ENCODE measurements at places on chromosomes 13 and 19.
A peak's percentile ranks its signal among the peaks of the same experiment; 100 is the strongest.

DNA sequence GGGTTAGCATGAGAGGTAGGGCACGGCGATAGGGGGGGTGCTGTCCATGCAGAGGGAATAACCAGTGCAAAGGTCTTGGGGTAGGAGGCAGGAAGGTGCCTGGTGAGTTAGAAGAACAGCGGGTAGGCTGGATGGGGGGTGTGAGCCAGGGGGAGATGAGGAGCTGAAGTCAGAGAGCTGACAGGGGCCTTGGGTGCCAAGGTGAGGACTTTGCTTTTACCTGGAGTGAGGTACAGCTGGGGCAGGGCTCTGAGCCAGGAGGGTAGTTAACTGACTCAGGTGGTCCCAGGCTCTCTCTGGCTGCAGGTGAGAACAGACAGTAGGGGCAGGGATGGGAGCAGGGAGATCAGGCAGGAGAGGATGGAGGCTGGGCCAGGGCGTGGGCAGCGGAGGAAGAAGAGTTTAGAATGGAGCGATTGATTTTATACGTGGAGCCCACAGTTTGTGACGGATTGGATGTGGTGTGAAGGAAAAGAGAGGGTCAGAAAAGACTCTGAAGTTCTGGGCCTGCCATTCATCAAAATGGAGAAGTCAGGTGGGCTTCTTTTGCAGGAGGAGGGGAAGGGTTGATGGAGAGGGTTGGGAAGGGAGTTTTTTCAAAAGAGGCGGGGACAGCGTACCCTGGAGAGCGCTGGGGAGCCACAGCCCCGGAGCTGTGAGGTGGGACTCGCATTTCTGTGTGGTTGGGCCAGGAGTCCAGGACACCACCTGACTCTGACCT is 1.2 kb upstream of the GRAMD1A start:
- peak; percentile 45 for ATAC-seq

DNA sequence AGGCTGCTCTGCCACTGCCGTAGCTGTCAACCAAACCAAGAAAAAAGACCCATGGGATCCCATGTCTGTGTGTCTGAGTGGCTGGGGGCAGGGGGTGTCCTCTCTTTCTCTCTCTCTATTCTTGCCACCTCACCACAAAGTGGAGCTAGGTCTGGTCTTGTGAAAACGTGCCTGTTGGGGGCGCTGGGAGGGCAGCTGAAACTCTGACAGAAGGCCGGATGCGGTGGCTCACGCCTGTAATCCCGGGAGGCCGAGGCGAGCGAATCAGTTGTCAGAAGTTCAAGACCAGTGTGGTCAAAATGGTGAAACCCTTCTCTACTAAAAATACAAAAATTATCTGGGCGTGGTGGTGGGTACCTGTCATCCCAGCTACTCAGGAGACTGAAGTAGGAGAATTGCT is 29.2 kb downstream of the ZNF146 start:
- ATAC-seq = no peak

DNA sequence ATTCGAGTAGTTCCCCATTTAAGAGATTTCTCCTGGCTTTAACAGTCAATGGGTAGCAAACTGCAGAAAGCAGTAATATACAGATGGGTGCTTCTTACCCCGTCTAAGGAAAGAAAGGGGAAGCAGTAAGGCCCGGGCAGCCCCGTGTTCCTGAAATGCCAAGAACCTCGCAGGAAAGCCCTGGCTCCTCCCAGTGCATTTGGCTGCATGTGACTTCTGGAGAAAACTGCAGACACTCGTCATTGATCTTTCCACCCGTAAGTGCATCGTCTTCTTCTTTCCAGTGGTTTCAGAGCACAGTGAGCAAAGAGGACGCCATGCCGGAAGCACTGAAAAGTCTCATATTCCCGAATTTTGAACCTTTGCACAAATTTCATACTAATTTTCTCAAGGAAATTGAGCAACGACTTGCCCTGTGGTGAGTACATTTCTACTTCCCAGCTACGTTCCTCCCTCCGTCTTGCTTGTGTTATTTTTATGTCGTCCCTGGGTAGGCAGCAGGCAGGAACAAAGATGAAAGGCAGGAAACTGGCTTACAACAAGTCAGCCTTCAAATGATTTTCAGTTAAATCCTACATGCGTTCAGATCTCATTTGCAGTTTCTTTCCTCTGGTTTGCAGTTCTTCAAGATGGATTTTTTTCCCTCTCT is 165.2 kb downstream of the STK24 start:
- ATAC-seq = no peak

DNA sequence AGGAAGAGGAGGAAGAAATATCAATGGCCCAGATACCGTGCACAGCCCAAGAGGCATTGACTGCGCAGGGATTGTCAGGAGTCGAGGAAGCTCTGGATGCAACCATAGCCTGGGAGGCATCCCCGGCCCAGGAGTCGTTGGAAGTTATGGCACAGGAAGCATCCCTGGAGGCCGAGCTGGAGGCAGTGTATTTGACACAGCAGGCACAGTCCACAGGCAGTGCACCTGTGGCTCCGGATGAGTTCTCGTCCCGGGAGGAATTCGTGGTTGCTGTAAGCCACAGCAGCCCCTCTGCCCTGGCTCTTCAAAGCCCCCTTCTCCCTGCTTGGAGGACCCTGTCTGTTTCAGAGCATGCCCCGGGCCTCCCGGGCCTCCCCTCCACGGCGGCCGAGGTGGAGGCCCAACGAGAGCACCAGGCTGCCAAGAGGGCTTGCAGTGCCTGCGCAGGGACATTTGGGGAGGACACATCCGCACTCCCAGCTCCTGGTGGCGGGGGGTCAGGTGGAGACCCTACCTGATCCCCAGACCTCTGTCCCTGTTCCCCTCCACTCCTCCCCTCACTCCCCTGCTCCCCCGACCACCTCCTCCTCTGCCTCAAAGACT is 36.0 kb downstream of the KEAP1 start:
- peak; percentile 17 for ATAC-seq

DNA sequence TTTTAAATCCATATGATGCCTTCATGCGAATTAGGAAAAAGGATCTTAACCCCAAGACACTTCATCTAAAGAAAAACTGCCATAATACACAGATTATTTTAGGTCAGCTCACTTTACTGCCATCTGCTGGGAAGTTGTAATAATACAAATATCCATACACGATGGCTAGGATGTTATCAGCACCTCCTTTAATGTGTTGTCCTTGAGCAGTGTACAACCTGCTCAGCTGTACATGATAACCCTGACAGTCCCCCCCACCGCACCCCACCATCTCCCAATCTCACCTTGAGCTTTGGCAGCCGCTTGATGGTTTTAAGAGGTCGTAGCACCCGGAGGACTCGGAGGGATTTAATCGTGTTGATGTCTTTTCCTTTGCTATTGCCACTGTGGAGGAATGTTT is 112.2 kb downstream of the IER2 start:
- peak; percentile 53 for ATAC-seq

GRCh38 chr13:79522583-79522982 is 41.6 kb downstream of the NDFIP2 start:
- no peak for ATAC-seq

DNA sequence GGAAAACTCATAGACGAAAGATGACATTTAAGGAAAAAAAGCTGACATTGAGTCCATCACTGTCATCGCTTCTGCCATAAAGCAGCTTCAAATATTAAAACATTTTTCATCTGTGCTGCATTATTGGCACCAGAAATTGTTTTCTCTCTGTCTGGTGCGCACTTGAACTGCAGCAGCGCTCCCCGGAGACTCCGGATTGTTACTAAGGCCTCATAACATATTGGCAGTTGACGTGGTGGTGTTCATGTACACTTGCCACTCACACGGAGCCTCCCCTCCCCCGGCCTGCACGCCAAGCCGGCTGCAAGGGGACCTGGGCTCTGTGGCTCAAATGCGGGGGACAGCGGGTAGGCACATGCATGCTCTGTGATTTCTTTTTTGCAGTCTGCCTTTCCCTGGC is 203.2 kb downstream of the TSHZ3 start:
- peak; percentile 38 for ATAC-seq

DNA sequence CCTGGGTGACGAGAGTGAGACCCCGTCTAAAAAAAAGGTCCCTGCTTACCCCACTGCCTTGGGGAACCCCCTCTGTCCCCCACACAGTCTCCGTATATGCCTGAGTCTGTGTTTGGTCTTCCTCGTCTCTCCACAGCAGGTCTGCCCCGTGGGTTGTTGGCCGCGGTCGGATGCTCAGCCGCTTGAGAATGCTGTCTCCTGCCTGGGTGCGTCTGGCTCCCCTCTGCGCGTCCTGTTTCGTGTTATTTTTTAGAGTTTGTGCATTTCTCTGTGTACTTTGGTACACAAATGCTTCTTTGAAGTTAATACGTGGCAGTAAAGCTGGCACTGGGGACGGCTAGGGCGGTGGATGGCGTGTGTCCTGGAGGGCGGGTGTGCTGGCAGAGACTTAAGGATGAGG is 34.9 kb downstream of the KDM4B start:
- ATAC-seq = no peak

GRCh38 chr13:114225610-114226009 is 9.1 kb upstream of the CDC16 start:
- ATAC-seq = no peak

DNA sequence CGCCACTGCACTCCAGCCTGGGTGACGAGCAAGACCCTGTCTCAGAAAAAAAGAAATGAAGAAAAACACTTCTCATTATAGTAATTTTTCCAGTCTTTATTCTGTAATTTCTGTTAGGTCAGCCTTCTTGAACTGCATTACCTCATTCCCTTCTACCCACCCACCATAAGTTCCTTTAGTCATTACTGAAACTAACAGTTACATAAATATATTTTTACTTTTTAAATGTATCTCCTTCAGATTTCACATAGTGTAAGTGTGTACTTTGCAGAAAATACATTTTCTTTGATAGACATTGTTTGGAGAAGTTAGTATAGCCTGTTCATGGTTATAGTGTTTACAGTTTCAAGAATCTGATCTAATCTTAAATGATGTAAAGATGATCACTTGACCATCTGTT is 31.7 kb upstream of the KCTD4 start:
- ATAC-seq = no peak

DNA sequence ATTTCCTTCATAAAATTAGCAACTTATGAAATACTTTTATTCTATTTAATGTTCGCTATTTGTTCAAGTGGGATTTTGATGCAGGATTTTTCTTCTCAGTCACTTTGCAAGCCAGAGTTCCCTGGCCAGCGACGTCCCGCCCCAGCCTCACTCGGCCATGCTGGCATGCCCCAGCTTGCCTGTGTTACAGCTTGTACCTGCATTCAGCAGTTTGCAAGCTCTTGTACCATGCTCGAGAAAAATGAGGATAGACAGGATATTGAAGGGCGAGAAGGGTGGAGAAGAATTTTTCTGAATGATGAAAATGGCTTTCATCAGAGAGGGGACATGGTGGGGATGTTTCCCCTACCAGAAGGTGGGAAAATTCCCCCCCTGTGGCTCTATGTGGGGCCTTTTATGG is 2180.2 kb upstream of the PCDH20 start:
- ATAC-seq = no peak
